Substantia nigra (tissue), 51 donors: ENCODE measurements at places on chromosomes 13 and 19.

DNA sequence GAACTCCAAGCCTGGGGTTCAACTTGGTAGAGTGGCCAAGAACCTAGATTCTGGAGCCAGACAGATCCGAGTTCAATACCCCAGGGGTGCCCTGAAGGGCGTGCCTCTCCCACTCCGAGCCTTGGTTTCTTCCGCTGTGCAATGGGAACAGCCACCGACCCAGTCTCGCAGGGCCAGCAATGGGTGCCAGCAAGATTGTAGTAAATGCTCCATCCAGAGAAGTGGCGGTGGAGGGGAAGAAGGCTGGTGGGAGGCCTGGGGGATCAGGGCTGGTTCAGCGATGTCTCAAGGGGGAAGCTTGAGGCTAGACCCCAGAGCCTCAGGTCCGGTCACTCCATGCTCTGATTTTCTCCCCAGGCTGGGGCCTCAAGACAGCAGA, 4.5 kb downstream of the WIZ start:
- DNase-seq: no peak

DNA sequence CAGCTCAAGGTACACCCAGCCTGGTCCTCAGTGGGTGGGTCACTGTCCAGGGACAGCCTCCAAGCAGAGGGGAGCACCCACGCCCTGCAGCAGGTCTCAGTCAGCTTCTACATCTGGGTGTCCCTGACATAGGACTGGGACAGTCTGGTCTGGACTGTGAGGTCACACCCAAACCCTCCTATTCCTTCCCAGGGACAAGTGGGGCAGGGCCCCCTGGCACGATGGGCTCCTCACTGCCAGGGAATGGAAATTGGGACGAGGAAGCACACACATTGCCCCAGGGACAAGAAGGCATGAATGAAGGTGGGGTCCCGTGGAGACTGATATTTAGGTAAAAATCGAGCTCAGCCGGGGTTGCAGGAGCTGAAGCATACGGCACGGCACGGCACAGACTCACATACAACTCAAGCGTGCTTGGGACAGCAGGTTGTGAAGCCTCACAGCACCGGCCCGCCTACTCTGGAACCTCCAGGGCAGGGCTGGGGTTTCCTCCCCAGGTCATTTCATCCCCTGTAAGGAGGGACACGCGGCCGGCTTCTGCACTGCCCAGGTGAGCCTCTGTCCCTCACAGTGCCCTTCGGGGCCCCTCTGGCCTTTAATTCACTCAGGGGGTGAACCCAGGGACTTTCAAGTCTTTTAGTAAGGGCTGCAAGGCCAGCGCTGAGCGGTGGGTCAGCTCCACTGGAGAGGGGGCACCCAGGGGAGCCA, 3.5 kb downstream of the PNMA8B start:
- no peak for DNase-seq

GRCh38 chr13:112236016-112236415, 140.1 kb upstream of the SPACA7 start:
- no peak for DNase-seq

DNA sequence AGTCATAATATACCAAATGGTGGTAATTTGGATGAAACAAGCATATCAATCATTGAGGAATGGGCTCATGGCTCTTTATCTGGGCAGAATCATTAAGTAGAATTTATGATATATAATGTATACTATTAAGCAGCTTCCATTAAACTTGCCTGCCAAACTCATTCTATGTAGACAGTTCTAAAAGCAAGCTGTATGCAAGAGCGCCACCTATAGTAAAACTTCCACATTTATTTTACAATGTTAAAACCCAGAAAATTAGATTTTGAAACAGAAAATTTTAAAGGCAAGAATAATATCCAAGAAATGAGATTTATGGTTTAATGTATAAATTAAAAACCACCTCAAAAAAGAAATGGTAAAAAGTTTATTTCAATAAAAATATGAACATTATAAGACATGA, 161.5 kb downstream of the MZT1 start:
- DNase-seq: no peak

- DNase-seq: no peak
Observed at GRCh38 chr13:102593466-102593865, 3.3 kb upstream of the TPP2 start.

GRCh38 chr13:31814536-31814935, 75.2 kb downstream of the RXFP2 start:
- no peak for DNase-seq

DNA sequence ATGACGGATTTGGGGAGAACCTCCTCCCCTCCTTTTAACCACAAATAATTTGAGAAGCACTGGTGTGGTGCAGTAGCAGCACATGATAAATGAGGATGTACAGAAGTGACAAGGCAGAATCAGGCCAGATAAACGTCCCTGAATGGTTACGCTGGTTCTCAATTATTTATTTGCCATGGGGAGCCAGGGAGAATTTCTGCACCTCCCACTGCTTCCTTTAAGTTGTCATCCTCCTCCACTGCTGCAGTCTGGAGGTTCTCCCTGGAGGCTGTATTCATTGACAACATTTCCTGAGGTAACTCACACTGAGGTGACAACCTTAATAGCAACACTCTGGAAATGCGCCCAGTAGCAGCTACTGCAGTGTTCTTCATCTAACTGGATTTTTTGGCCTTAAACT, 308.9 kb upstream of the SLITRK1 start:
- DNase-seq: no peak

DNA sequence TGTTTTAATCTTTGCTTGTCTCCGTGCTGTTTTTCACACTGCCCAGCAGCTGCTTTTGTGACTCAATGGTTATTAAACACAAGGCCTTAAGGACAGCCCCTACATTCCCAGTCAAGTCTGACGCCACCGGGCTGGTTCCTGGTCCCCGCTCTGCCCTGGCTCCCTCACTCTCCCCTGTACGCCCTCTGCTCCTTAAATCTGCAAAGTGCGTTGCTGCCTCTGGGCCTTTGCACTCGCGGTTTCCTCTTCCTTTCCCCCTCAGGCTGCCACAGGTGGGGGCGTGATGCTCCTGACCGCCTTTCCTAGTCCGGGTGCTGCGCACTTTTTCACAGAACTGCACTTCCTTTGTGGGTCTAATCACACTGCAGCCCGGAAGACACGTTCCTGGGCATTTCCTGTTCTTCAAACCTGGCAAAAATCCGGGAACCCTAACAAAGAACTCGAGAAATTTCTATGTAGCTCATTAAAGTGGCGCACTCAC, 25.6 kb downstream of the NOSIP start:
- no peak for DNase-seq

- no peak for DNase-seq
Observed at GRCh38 chr19:1206864-1207450, 1.4 kb downstream of the STK11 start.

DNA sequence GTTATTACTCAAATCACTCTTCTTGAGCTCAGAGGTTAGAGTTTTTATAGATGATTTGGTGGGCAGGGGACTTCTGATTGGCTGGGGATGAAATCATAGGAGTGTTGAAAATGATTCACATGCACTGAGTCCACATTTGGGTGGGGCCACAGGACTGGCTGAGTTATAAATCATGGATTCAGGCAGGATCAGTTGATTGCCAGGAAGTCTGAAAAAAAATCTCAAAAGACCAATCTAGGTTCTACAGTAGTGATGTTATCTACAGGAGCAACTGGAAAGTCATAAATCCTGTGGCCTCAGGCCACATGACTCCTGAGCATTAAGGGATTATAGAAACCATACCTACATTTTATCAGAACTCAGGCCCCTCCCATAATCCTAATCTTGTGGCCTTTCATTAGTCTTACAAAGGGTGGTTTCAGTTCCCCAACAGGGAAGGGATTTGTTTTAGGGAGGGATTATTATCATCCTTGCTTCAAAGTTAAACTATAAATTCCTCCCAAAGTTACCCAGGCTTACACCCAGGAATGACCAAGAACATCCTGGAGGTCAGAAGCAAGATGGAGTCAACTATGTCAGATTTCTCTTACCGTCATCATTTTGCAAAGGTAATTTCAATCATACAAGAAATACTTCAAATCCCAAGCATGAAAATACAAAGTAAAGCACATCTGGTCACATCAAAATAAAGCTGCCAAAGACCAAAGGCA, 5.6 kb upstream of the CCDC70 start:
- no peak for DNase-seq

DNA sequence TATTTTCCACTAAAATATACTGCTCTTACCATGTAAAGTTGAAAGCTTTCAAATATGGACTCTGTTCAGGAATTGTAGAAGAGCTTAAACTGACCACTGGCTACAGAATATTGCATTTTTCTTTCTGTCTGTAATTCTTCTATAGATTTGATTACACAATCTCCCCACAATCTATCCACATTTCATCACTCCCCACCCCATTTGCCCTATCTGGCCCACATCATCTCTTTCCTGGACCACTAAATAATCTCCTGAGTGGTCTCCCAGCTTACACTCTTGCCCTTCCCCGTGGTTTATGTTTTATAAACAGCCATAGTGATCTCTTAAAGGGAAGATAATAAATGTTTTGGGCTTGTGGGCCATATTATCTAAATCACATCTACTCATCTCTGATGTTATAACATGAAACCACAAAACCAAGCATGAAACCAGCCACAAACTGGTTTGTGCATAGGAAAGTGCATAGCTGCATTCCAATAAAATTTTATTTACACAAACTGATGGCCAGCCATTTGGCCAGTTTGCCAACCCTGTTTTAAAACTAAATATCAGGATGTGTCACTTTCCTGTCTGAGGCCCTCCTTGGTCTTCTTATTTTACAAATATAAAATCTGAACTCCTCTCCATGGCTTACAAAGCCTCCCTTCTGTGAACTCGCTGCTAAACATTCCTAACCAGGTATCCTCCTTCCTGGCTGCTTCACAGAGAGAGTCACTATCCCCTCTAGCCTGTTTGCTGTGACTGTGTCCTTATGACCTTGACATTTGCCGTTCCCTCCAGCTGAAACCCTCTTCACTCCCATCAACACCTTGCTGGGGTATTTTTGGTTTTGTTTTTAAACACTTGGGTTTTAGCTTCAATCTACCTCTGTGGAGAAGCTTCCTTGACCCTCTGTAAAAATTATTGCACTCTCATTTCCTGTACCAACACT, 500.9 kb downstream of the GPC6 start:
- DNase-seq: no peak

- DNase-seq: no peak
Observed at GRCh38 chr19:17522988-17523872, 11.8 kb downstream of the PGLS start.

- DNase-seq: no peak
Observed at GRCh38 chr13:98475522-98475921, 101.4 kb downstream of the STK24 start.

- no peak for DNase-seq
Observed at GRCh38 chr13:45219938-45220375, 19.1 kb upstream of the KCTD4 start.

- DNase-seq: no peak
Observed at GRCh38 chr13:42649831-42650230, 75.9 kb downstream of the TNFSF11 start.

GRCh38 chr13:80217614-80218456, 123.1 kb downstream of the SPRY2 start:
- DNase-seq: no peak

DNA sequence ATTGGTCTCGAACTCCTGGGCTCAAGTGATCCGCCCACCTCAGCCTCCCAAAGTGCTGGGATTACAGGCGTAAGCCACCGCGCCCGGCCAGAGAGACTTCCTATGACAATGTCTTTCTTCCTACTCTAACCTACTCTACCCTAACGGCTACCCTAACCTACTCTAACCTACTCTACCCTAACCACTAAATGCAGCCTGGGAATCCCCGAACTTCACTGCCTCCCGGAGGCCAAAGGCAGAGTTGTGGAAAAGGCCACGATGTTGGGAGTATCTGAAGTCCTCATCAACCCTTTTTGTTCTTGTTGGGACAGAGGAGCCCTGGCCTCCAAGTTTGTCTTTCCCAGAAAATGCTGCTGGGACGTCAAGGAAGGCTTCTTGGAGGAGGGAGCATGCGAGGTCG, 967 bp upstream of the NR2C2AP start:
- DNase-seq: no peak

GRCh38 chr19:30083125-30083681, 141.2 kb downstream of the URI1 start:
- no peak for DNase-seq

- no peak for DNase-seq
Observed at GRCh38 chr13:99237981-99238662, 20.1 kb downstream of the GPR18 start.

DNA sequence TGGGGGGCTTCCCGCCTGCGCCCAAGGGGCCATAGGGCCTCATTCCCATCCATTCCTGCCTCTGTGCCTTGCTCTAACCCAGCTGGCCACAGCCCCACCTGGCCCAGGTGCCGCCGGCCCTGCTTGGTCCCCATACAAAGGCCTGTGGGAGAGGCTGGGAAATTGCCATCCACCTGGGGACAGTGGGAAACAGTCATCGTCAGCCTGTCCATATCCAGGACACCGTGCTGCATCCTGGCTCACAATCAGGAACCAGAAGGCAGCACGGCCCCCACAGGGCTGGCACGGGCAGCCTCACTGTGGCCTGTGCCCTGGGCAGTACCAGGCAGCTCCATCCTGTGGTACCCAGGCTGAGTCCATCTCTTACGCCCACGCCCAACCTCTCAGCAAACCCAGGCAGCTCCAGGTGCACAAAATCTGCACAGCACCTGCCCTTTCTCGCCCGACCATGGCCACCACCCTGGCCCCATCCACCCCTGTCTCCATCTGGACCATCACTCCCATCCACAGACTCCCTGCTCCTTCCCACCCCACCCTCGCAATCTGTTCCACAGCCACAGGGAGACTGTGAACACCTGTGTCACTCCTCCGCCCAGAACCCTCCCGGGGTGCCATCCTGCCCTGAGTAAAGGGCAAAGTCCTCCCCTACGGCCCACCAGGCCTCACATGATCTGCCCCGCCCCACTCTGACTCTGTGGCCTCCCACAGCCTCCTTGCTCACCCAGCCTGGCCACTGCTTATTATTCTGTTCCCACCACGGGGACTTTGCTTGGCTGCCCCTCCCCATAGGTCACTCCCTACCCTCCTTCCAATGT, 21.1 kb upstream of the FBXO27 start:
- DNase-seq: peak; percentile 4

DNA sequence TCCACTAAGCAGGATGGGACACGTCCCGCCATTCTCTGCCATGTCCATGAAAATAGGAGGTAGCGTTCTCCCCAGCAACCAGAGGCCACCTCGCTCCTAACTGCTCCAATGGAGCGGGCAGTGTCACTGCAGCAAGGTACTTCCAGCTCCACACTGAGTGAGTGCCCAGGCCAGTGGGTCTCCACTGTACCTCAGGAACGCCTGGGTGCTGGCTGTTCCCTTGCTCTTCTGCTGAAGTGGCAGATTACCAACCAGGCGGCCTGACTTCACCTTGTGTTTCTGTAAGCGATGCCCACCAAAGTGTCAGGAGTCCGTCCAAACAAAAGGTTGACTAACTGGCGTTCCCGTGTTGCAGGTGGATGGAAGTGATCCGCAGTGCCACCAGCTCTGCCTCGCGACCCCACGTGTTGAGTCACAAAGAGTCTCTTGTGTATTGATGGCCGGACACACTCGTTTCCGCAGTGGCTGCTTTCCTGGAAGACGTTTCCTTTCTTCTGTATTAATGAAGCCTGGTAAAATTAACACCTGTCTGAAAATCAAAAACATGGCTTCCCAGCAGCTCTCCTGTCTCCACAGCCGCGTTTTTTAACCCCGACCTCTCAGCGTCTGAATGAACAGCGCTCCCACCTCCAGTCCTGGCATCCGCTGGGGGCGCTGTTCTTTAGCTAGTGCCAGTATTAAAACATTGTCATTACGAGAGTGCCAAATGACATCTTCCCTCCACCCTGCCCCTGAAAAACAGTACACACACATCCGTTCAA, 128.8 kb downstream of the STK24 start:
- peak; percentile 50 for DNase-seq
